Panc1 (cell line): ENCODE measurements at places on chromosomes 13 and 19. TPM values are rescaled to one million over a fixed set of nuclear protein-coding genes. Genes with fewer than 3 reads are reported as not detected.

DNA sequence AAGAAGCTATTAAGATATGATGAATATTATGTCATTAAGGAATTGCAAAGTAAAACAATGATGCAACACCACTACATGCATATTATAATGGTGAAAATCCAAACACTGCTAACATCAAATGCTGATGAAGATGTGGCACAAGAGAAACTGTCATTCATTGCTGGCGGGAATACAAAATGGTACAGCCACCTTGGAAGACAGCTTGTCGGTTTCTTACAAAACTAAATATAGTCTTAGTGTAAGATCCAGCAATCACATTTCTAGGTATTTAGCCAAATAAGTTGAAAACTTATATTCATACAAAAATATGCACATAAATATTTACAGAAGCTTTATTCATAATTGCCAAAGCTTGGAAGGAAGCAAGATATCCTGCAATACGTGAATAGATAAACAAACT is 114.9 kb upstream of the EDNRB start:
- no peaks in the 10 kb centered on the region for H3K4me1 ChIP-seq
- no peak overlapping the region for H3K27ac ChIP-seq
- no peak overlapping the region for H3K4me3 ChIP-seq
- no peaks in the 10 kb centered on the region for H3K36me3 ChIP-seq
- DNase-seq: no peak

DNA sequence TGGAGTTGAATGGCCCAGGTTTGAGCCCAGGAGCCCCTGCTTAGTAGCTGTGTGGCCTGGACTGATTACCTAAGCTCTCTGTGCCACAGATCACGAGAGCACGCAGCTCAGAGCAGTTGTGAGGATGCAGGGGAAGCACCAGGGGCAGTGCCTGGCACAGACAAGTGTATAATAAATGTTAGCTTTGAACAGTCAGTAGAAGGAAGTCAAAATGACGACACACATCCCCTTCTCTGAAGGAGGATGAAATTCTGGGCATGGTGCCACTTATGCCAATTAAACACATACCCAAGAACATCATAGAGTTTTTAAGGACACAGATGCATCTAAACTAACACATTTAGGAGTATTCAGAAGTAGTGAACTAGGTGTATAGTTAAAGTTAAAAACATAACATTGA is 24.9 kb upstream of the SIGLEC11 start:
- no peaks in the 10 kb centered on the region; the same call in 1 of the 2 replicates for H3K36me3 ChIP-seq
- H3K4me3 ChIP-seq: no peak overlapping the region
- no peak overlapping the region for H3K27ac ChIP-seq
- no peaks in the 10 kb centered on the region for H3K27me3 ChIP-seq
- no peak for DNase-seq
- H3K4me1 ChIP-seq: no peaks in the 10 kb centered on the region

DNA sequence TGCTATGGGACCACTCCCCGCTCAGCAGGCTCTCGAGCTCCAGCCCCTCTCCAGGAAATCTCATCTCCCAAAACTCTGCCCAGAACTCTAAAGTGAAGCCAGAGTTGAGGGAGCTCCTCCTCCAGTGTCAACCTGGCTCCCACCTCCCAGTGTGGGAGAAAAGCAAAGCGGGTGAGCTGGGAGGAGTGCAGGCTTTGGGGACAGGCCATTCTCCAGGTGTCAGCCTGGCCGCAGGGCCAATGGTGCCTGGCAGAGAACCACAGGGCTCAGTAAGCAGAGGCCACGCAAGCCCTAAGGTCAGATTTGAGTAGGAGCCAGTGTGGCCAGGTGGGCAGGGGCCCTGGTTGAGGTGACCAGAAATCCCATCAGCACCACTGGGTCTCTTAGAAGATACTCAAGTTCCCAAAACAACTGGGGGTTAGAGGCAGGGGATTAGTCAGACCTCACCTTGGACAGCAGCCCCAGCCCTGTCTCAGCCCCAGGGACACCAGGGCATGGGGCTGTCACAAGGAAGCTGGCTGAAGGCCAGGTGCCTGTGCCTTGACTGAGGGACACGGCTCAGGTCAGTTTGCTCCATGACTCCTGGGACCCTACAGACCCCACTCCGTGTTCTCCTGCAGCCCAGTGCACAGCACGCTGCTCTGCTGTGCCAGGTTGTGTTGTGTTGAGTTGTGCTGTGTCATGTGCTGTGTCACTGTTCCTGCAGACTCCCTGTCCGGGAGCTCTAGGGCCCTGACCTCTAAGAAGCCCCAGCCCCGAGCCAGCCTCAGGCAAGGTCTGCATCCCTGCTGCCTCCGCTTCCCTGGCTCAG is 2.8 kb upstream of the ZNF181 start:
- DNase-seq: no peak
- no peak overlapping the region for H3K4me3 ChIP-seq
- 0 out of 2 replicates have a peak, but pooled peaks cover 2% of the 10 kb centered on the region for H3K27me3 ChIP-seq
- peaks cover 7% of the 10 kb centered on the region for H3K4me1 ChIP-seq
- no peak overlapping the region for H3K27ac ChIP-seq

The C19orf18 gene
- 0.98 TPM for total RNA-seq

The ZNF540 gene
- total RNA-seq: 0.39 TPM

The SYNGR4 gene
- total RNA-seq: 0.39 TPM
